ENCODE measurements at places on chromosomes 3 and 15.

GRCh38 chr3:126743350-126743749 is 39.3 kb downstream of the CHCHD6 start:
- DNase-seq = no peak

- no peak for DNase-seq
Measured at GRCh38 chr3:133667118-133667517, 5.4 kb upstream of the TOPBP1 start.

DNA sequence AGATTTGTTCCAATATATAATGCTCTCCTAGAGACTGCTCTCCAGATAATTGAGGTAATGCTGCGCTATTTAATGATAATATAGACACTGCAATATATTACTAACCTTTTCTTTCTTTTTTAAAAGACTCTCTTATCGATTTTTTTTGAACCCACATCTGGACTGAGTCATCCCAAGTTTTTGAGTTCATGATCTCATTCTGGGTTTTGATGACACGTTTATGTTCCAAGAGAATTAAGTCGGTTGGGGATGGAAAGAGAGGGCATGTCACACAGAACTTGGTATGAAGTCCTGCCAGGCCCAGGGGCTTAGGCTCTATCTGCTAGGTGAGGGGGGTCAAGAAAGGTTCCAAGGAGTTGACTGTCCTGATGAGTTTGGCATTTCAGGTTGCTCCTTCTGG is 431.1 kb downstream of the MFSD1 start:
- no peak for DNase-seq

DNA sequence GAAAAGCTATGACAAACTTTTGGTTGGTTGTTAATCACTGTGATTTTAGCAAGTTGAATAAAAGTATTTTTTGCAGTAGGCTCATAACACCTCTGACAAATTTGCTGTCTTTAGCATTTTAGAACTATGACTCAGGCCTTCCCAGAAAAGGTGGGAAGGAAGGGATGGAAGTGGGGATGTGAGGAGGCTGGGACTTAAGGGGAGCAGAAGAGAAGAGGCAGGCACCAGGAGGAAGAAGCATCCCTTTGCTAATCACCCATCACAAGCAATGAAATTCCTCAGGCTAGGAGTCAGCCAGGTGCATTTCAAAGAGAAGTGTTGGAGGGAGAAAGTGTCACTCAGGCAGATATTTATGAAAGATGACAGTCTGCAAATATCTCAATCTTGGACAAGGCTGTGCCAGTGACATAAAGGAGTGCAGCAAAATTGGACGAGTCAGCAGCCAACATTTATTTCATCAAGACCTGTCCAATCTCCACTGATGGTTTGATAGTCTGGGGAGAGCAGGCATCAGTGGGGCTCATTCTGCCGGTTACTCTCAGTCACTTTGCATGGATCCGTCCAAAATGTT is 337.3 kb upstream of the ARRDC4 start:
- no peak for DNase-seq

GRCh38 chr15:94056314-94056713 is 175.0 kb upstream of the MCTP2 start:
- DNase-seq = no peak

GRCh38 chr3:175940243-175940642 is 1081.1 kb downstream of the NAALADL2 start:
- no peak for DNase-seq

- no peak for DNase-seq
Measured at GRCh38 chr3:194053136-194053535, 82.8 kb upstream of the HES1 start.
